ENCODE measurements at places on chromosomes 3 and 15.
A peak's percentile ranks its signal among the peaks of the same experiment; 100 is the strongest.

DNA sequence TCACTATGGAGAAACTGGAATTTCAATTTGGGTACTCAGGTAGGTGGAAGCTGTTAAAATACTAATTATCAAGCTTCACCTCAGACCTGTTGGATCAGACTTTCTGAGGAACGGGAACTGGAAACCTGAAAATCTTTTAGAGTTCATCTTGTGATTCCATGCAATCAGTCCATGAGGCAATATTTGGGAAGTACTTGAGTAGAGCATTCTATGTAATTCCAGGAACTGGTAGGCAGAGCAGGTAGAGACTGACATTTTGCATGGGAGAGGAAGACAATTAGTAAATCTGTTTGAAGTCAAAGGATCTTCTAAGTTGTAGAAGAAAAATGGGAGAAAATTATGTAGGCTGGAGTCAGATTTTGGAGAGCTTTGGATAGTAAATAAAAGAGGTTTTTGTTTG, 43.1 kb downstream of the FGF7 start:
- DNase-seq = no peak

DNA sequence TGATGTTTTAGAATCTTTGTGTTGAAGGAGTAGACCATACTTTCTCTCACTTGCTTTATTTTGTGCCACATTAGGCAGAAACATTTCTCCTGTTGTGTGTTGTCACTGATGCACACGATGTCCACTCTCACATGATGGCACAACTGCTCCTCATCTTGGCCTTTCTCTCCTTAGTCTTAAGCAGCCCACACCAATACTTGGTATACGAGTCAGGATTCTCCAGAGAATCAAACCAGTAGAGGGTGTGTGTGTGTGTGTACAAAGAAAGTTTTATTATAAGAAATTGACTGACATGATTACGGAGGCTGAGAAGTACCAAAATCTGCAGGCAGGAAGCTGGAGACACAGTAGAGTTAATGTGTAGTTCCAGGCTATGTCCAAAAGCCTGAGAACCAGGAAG, 187.1 kb downstream of the ALCAM start:
- DNase-seq = no peak

- no peak for DNase-seq
These were observed 47.3 kb downstream of the ITGB5 start for GRCh38 chr3:124839896-124840295.

- no peak for DNase-seq
These were observed 107.0 kb downstream of the ALCAM start for GRCh38 chr3:105473521-105474223.

- no peak for DNase-seq
These were observed 705.7 kb upstream of the NR2F2 start for GRCh38 chr15:95624616-95625361.

DNA sequence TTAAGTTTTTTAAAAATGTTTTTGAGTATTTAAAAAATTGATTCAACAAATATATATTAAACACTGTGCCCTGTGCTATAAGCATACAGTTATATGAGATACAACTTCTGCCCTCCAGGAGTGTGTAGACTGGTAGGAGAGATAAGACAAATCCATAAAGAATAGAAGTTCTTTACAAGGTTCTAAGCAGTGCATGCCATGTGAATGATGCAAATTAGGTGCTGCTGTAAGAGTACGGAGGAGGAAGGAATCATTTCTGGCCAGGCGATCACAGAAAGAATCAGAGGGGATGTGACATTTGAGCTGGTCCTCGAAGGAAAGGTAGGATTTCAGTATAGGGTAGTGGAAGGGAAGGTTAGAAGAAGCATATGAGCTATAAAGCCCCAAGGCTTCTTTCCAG, 14.0 kb downstream of the MAPKBP1 start:
- no peak for DNase-seq

DNA sequence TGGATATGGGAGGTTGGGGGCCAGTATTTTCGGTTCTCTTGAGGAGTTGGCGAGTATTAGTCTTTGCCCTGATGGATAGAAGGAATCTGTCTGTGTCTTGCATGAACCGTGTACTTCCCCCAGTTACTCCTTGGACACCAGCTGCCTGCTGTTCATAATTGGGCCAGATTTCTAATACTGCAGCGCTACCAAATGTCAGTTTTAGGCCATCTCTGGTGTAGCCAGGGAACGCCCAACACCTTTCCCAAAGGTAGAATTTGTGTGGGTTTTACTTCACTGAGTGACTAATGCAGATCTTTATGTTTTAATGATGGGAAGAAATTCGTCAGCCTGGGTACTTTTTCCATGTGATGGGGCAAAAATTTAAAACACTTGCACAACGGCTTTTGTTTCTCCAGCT, 18.4 kb downstream of the FLNB start:
- DNase-seq = no peak

DNA sequence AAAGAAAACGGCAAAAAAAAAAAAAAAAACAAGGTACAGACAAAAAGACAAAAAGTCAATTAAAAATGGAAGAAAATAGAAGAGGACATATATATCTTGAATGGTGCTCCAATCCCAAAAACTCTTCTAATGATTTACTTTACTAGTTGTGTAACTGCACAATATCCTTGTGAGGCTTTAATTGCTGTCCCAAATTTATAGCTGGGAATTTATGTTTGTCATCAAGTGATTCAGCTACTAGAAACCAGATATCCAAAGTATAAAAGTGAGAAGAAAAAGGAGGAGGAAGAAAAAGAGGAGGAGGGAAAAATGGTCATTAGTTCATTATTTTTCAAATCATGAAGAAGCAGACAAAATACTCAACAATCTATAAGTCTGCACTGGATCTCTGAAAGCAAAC, 150.8 kb upstream of the ARPP21 start:
- DNase-seq = no peak

- no peak for DNase-seq
These were observed 4.3 kb downstream of the ONECUT1 start for GRCh38 chr15:52785672-52786406.

- DNase-seq = no peak
These were observed 28.3 kb upstream of the MYZAP start for GRCh38 chr15:57563416-57563815.

GRCh38 chr3:38984731-38985130, 67.0 kb downstream of the SCN11A start:
- DNase-seq = no peak

- DNase-seq = peak; percentile 52
These were observed 7.1 kb upstream of the FMN1 start for GRCh38 chr15:33201491-33202231.

GRCh38 chr15:25403771-25404170, 35.1 kb downstream of the UBE3A start:
- DNase-seq = no peak

GRCh38 chr15:83930392-83931212, 276.7 kb downstream of the ADAMTSL3 start:
- DNase-seq = no peak

DNA sequence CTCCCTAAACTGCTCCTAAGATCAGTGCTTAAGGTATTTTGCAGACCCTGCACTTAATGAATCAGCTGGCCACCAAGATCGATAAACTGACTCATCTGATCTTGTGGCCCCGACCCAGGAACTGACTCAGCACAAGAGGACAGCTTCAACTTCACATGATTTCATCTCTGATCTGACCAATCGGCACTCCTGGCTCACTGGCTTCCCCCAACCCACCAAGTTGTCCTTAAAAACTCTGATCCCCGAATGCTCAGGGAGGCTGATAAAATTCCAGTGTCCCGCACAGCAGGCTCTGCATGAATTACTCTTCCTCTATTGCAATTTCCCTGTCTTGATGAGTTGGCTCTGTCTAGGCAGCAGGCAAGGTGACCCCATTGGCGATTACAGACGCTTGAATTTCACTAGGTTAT, 13.5 kb downstream of the HTR3E start:
- no peak for DNase-seq

- no peak for DNase-seq
These were observed 183.7 kb downstream of the DPH6 start for GRCh38 chr15:35362195-35362829.

GRCh38 chr3:114363554-114364202, 69.8 kb downstream of the TIGIT start:
- DNase-seq = no peak

- no peak for DNase-seq
These were observed 826.6 kb downstream of the SQOR start for GRCh38 chr15:46461416-46461815.

GRCh38 chr3:177944228-177944661, 592.0 kb upstream of the KCNMB2 start:
- DNase-seq = no peak

GRCh38 chr15:80645494-80646065, 49.5 kb upstream of the ABHD17C start:
- DNase-seq = no peak

DNA sequence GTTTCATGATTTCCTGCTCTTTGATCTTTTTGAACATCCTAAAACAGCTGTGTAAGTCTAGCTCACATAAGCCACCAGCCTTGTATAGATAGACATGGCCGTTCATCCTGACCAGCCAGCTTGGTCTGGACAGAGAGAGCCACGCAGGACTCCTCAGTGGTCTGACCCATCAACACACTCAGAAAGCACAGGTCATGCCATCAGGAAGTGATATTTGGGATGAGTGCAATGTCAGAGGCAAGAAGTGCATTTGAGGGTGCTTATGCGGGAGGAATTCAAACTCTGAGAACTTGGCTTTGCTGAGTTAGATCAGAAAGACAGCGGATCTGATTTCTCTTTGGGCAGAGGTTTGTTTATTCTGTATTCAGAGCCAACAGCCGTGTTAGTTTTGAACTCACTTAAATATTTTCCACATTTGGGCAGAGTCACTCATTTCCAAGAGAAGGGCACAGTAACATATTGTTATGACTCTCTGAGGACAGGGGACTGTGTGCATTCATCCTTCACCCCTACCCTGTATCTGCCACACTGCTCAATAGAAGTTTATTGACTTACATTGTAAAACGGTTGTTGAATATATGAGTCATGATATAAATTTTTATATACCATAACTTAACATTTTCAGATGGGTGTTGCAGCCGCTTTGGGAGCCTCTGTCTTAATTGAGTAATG, 225.3 kb upstream of the LYSMD4 start:
- DNase-seq = no peak

DNA sequence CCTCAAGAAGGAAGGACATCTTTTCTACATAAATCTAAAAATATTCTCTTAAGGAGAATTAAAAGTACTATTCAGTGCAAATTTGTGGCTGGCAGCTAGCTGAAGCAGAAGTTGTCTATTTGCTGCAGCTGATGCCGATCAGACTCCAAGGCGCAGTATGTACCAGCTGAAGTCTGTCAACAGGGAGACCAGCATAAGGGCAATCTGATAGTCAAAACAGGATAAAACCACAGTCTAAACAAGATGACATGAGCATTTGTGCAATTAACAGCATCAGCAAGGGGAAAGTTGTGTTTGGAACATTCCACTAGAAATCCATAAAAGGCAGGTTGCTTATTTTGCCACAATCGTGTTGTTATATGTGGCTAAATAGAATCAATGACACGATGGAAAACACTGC, 198.2 kb upstream of the ROBO2 start:
- DNase-seq = no peak

DNA sequence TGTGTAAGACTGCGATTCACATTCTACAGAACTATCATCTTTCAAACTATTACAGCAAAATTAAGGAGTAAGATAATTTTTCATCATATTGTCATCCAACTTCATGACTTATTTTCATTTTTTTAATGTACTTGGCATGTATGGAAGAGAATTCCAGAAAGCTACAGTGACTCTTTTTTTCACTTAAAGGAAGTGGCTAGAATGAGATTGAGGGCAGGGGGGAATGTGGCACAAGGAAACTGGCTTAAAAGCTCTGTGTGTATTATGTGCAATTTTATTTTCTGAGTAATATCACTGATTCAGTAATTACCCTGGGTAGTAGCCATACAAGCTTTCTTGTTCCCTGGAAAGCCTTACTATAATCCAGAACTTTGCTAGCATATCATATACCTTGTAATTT, 94.6 kb downstream of the FILIP1L start:
- no peak for DNase-seq

- DNase-seq = no peak
These were observed 8.7 kb downstream of the NPTN start for GRCh38 chr15:73624530-73624929.

- DNase-seq = no peak
These were observed 25.5 kb downstream of the CHRD start for GRCh38 chr3:184405075-184406030.

DNA sequence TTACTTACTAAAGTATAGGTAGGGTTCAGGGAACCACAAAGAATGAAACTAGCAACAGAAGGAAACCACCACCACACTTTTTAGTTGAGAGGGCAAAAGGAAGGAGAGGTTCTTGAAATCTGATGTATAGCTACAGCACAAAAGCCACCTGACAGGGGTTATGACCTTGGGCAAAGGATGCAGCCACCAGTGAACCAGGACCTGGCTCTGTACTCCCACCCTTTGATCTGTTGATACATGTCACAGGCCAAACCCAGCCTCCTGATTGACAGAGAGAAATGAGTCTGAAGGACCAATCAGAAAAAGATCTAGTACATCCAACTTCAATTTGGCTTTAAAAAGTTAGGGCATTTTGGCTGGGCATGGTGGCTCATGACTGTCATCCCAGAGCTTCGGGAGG, 20.0 kb upstream of the BLM start:
- no peak for DNase-seq

DNA sequence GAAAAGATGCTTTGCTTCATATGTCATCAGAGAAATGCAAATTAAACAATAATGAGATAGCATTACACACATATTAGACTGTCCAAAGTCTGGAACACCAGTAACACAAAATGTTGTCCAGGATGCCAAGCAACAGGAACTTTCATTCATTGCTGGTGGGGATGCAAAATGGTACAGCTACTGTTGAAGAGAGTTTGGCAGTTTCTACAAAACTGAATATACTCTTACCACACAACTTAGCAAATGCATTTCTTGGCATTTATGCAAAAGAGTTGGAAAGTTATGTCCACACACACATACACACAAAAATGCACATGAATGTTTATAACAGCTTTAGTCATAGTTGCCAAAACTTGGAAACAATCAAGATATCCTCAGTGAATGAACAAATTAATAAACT, 195.2 kb upstream of the MME start:
- DNase-seq = no peak

- DNase-seq = no peak
These were observed 20.1 kb downstream of the SPTBN5 start for GRCh38 chr15:41873711-41874110.

- no peak for DNase-seq
These were observed 118.0 kb upstream of the SLC24A5 start for GRCh38 chr15:48002767-48003166.

DNA sequence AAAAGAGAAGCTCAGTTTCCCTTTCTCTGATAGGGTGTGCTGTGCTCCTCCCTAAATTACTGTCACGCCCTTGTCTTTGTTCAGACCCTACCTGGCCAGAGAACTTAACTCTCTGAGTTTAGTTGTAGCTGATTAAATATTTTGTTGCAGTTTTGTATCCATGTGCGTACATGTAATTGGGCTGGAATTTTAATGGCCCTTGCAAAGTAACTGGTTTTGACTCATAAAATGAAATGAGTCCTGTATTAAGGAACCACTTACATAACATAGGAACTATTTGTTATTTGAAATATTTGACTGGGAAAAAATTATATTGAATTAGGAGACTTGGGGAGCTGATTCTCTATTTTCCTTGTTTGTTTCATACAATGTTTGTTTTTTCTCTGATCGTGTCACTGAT, 80.2 kb downstream of the LRRK1 start:
- DNase-seq = no peak

- no peak for DNase-seq
These were observed 562 bp downstream of the TCTA start for GRCh38 chr3:49412632-49413337.
